ENCODE measurements at places on chromosomes 2 and 18.

- DNase-seq, result no peak
Measured at GRCh38 chr2:237648016-237648381, 20.6 kb downstream of the LRRFIP1 start.

DNA sequence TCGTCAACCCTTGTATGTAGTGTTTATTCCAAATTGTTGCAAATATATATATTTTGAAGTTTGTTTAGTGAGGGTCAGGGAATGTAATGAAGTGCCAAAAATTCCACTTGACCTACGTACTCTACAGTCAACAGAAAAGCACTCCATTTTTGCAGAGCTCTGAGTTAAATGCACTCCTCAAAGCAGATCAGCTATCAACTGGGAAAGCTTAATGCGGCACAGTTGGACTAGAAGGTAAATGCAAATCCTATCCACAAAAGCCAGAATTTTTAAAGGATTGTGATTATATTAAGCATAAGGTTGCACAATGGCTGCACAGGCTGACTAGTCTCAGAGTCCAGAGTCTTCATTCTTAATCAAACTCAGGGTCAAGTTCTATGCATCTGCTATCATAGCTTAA lies 577.1 kb downstream of the ARHGAP15 start:
- DNase-seq, result peak; percentile 63

DNA sequence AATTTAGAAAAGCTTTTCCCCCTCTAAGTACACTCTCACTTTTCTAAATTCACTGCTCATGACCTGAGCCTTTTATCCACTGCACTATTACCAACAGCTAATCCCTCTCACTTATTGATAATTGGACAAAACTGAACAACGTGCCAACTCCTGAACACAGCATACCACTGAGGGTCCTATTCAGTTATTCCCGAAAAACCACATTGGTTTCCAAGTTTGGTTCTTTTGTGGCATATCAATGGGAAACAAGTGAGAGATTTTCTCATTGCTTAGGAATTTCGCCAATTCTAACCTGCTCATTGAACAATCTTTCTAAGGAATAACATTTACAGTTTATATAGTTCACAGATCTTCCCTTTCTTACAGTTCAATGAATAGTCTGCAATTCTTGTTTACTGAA lies 977.4 kb downstream of the TMEM182 start:
- DNase-seq, result no peak

DNA sequence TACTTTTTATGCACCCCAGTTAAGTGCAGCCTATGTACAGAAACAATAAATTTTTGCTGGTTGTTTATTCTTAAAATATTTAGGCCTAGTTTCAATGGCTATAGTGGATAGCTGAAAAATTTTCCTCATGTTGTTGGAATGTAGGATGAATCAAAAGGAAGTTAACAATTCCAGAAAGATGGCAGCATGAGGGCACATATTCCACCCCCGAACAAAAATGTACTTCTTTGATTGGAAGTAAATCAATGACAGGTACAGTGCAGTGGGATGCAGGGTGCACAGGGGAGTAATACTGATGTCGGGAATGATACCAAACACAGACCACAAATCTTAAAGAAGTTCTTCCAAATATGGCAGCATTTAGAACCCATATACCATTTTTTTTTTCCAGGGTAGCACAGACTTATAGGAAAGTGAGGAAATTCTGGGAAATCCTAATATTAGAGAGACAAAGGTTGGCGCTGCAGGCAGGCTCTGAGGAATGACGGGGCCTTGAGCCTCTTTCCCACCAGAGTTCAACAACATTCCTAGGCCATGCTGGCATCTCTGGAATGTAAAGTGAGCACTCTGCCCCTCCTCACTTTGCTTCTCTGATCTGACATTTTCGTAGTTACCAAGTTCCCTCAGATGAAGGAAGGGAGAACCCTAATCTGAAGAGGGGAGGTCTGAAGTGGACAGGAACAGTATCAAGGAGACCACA lies 36.6 kb upstream of the IKZF2 start:
- DNase-seq, result peak; percentile 60

DNA sequence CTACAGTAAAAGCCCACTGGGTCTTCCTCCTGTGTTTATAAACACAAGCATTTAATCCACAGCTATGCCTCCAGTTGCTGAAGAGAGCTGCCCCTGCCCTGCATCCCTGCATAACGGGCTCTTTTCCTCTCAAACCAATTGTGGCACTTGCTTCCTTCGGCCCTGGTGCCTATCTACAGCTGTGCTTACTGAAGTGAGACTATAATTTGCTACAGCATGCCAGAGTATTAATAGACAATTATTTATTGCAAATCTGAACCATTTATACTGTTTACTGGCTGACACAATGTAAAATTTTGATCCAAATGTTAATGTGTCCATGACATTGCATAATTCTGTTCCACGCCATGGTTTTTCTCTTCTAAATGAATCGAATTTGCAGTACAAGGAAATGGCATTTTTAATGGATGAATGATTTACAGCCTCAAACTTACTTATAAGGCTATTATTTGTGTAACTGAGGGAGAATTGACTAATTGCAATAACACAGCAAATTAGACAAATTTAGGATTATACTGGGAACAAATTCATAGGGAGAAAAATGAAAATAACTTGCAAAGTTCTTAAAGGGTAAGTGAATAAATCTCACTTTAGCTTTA lies 457.0 kb upstream of the HNRNPA3 start:
- DNase-seq, result no peak

DNA sequence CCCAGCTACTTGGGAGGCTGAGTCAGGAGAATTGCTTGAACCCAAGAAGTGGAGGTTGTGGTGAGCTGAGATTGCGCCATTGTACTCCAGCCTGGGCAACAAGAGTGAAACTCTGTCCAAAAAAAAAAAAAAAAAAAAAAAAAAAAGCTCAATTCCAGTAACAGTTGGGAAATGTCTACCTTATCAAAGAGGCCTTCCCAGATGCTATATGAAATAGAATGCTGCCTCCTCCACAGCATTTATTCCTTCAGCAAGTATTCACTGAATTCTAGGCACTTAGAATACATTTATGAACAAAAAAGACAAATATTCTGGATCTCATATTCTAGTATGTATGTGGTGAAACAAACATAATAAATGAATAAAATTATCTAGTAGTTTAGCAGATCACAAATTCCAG lies 12.8 kb upstream of the CDK5R2 start:
- no peak for DNase-seq
